ENCODE measurements at places on chromosomes 5 and 9.
A peak's percentile ranks its signal among the peaks of the same experiment; 100 is the strongest.

- DNase-seq: no peak
These were observed 841 bp downstream of the RAD23B start for GRCh38 chr9:107283623-107284616.

GRCh38 chr9:21904371-21904770, 89.8 kb downstream of the CDKN2A start:
- DNase-seq: no peak

GRCh38 chr5:89342106-89342876, 459.3 kb upstream of the MEF2C start:
- DNase-seq: no peak

- DNase-seq: no peak
These were observed 361.8 kb downstream of the CDH18 start for GRCh38 chr5:19626211-19626610.

GRCh38 chr9:34512131-34513078, 10.4 kb downstream of the ENHO start:
- DNase-seq: no peak

GRCh38 chr5:80917631-80918030, 42.5 kb upstream of the RASGRF2 start:
- DNase-seq: no peak

GRCh38 chr9:135997090-135998015, 36.2 kb upstream of the UBAC1 start:
- no peak for DNase-seq

GRCh38 chr5:95884017-95884325, 61.4 kb upstream of the GLRX start:
- DNase-seq: no peak

GRCh38 chr5:143720689-143721088, 91.3 kb upstream of the HMHB1 start:
- no peak for DNase-seq

DNA sequence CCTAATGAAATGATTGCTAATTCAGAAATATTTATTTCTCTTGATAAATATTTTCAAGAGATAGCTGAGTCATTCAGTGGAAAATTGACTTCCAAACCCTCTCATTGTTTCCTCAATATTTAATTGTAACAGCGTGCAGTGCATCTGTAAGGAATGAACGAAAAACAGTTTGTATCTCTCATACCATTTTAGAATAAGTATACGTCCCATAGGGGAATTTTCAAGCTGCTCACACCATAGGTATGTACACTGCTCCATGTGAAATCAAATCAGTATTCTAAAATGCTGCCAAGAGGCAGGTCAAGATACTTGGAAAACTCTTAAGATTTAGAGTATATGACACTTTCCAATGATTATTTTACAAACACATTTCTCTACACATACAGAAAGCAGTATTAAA, 202.2 kb downstream of the ARL15 start:
- DNase-seq: no peak

GRCh38 chr9:12838546-12838945, 63.7 kb downstream of the LURAP1L start:
- DNase-seq: no peak

GRCh38 chr5:159449925-159450324, 119.6 kb upstream of the IL12B start:
- DNase-seq: peak; percentile 49

DNA sequence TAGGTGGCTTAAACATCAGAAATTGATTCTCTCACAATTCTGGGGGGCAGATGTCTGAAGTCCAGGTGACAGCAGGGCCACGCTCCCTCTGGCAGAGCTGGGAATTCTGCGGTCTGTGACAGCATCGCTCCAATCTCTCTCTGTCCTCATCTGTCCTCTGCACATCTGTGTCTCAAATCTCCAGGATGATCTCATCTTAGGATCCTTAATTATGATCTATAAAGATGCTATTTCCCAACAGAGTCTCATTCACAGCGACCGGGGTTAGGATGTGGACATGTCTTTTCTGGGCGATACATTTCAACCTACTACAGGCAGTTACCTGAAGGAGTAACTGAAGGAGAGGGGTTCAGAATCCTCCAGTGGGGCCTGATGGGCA, 31.4 kb downstream of the ANKRD33B start:
- DNase-seq: no peak
